ENCODE measurements at places on chromosomes 13 and 19. TPM values are rescaled to one million over a fixed set of nuclear protein-coding genes. Genes with fewer than 3 reads are reported as not detected.

GRCh38 chr19:23436318-23436717, 41.0 kb upstream of the ZNF91 start:
- H3K4me1 ChIP-seq, result no peaks in the 10 kb centered on the region
- H3K27ac ChIP-seq, result no peak overlapping the region
- no peaks in the 10 kb centered on the region for H3K27me3 ChIP-seq
- DNase-seq, result no peak
- no peak overlapping the region for H3K4me3 ChIP-seq

- peaks cover 13% of the 10 kb centered on the region for H3K4me1 ChIP-seq
These were observed at the start of gene MAST1 for GRCh38 chr19:12838182-12838885. TSS of gene MAST1 (plus strand) at chr19:12838515. CDS start at chr19:12838573, 58 bp downstream.

- no peak for DNase-seq
- no peak overlapping the region for H3K4me3 ChIP-seq
- H3K36me3 ChIP-seq, result no peaks in the 10 kb centered on the region
- no peak overlapping the region for H3K27ac ChIP-seq
These were observed 1022.0 kb downstream of the EFNB2 start for GRCh38 chr13:105513448-105513847.

DNA sequence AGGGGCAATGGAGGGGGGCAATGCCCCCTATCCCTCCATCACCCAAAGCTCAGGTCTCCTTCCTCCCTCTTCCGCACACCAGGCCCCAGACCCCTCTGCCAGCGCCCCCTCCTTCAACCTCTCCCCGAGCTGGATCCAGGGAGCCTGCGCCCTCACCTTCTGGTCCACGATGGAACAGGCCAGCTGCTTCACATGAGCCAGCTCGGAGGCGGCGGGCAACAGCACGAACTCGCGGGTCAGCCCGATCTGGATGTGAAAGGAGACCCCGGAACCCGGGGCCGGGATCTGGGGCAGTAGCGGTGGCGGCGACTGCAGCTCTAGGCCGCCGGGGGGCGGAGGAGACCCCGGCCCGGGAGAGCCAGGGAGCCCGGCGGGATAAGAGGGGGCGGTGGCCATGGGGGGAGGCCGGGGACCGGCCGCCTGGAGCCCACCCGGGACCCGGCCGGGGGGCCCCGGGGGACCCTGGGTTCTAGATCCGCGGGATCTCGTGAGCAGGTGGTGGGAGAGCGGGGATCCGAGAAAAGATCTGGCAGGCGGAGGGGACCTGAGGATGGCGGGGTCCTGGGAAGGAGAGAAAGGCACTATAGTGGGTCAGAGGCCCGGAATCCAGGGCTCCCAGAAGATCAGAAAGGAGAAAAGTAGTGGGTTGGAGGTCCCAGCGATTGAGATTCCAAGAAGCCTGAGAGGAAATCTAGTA, 791 bp downstream of the PRKD2 start:
- H3K27ac ChIP-seq, result peak overlapping the region; percentile 98
- peaks cover 19% of the 10 kb centered on the region for H3K36me3 ChIP-seq
- peak overlapping the region; percentile 81 for H3K4me3 ChIP-seq
- H3K27me3 ChIP-seq, result no peaks in the 10 kb centered on the region
- no peak for DNase-seq

- H3K27me3 ChIP-seq, result no peaks in the 10 kb centered on the region
- no peak overlapping the region for H3K4me3 ChIP-seq
- peak; percentile 95 for DNase-seq
- H3K36me3 ChIP-seq, result no peaks in the 10 kb centered on the region
These were observed 2.2 kb upstream of the ZNF665 start for GRCh38 chr19:53195265-53195903.

DNA sequence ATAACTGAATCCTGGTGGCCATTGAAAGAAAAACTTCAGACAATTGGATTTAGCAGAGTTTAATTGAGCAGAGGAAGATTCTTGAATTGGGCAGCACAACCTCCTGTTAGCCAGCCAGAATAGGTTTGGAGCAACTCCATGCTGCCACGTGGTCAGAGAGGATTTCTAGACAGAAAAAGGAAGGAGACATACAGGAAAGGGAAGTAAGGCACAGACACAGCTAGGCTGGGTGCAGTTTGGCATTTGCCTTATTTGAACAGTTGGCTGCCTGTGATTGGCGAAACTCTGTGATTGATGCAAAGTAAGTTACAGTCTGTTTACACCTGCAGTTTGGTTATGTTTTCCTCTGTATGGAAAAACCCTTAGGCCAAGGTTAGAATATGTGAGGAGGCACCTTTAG, 85.8 kb upstream of the SPATA13 start:
- no peaks in the 10 kb centered on the region for H3K36me3 ChIP-seq
- no peaks in the 10 kb centered on the region for H3K27me3 ChIP-seq
- no peak for DNase-seq
- no peak overlapping the region for H3K4me3 ChIP-seq

GRCh38 chr19:42427313-42427712, at the start of gene LIPE:
TSS of gene LIPE (minus strand) at chr19:42427388. CDS start at chr19:42427149, 239 bp downstream.
- H3K27ac ChIP-seq, result no peak within 1 kb of the TSS
- no peak for DNase-seq
- H3K4me1 ChIP-seq, result peaks cover 5% of the 10 kb centered on the region
- H3K36me3 ChIP-seq, result no peaks in the 10 kb centered on the region
- H3K27me3 ChIP-seq, result peaks cover 36% of the 10 kb centered on the region

DNA sequence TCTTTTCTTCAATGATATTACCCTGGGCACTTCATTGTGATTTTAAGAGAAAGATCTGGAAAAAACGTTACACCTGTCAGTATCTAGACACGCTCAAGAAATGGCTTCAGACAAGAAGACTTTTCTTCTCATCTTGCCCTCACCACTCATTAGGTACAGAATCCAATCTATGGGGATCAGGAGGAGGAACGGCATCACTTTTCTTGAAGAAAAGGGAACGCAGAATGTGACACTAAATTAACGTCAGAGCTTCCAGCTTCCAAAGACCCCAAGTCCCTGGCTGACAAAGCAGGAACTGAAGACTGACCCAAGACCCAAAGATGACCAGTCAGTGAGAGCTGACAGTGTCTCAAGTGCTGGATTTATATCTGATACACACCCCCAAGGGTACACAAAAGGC, 48.2 kb downstream of the BRD4 start:
- no peaks in the 10 kb centered on the region for H3K27me3 ChIP-seq
- no peak overlapping the region for H3K4me3 ChIP-seq
- no peak for DNase-seq
- peak overlapping the region; percentile 77 for H3K27ac ChIP-seq
- peaks cover 94% of the 10 kb centered on the region for H3K4me1 ChIP-seq

GRCh38 chr13:104043184-104043583, 977.0 kb upstream of the SLC10A2 start:
- DNase-seq, result no peak
- H3K27me3 ChIP-seq, result no peaks in the 10 kb centered on the region
- no peaks in the 10 kb centered on the region for H3K36me3 ChIP-seq
- no peak overlapping the region for H3K4me3 ChIP-seq

- no peak overlapping the region for H3K4me3 ChIP-seq
- DNase-seq, result no peak
- no peaks in the 10 kb centered on the region for H3K36me3 ChIP-seq
- H3K4me1 ChIP-seq, result no peaks in the 10 kb centered on the region
- no peak overlapping the region for H3K27ac ChIP-seq
- no peaks in the 10 kb centered on the region for H3K27me3 ChIP-seq
These were observed 888.8 kb downstream of the SLITRK6 start for GRCh38 chr13:84910423-84910822.

DNA sequence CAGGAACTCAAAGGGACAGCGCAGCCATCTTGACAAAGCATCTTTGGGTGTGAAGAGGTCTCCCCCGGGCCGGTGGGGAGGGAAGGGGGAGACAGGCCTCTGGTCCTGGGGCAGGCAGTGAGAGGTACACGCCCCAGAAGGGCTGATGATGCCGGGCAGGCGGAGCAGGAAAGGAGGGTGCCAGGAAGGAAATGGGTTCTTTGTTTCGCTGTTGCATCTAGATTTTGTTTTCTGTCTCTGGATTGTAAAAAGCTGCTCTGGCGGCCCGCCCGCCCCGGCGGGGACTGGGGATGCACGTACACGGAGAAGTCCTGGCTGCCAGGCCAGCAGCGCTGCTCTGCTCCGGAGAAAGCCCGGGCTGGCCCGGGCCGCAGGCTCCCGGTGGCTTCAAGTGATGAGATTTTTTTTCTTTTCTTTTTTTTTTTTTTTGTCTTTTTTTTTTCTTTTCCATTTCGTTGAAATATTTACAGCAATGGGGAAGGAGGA, 13.2 kb upstream of the ASF1B start:
- no peaks in the 10 kb centered on the region for H3K27me3 ChIP-seq
- peak overlapping the region; percentile 22 for H3K4me3 ChIP-seq
- H3K4me1 ChIP-seq, result peaks cover 27% of the 10 kb centered on the region
- DNase-seq, result peak; percentile 31
- no peaks in the 10 kb centered on the region for H3K36me3 ChIP-seq

GRCh38 chr13:91046715-91047327, 300.7 kb upstream of the MIR17HG start:
- DNase-seq, result no peak
- no peak overlapping the region for H3K27ac ChIP-seq
- no peaks in the 10 kb centered on the region for H3K27me3 ChIP-seq
- no peak overlapping the region for H3K4me3 ChIP-seq

DNA sequence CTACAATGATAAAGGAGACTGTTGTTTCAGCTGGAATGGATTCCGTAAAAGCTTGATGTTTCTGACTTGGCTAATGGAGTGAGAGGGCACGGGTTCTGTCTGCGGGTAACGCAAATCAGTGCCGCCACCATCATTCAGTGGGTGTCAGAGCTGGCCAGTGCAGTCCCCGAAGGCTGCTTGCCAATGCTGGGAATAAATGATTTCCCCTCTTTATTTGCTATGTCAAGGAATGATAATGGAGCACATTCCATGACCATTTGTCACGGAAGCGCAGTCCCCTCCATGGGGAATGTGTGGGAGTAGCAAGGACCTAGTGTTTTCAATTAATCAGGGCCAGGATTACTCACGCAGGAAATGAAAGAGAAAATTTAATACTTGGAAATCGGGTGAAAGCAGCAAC, 899.3 kb downstream of the UQCRFS1 start:
- no peak for DNase-seq
- no peak overlapping the region for H3K4me3 ChIP-seq
- no peaks in the 10 kb centered on the region for H3K36me3 ChIP-seq
- H3K27ac ChIP-seq, result no peak overlapping the region

DNA sequence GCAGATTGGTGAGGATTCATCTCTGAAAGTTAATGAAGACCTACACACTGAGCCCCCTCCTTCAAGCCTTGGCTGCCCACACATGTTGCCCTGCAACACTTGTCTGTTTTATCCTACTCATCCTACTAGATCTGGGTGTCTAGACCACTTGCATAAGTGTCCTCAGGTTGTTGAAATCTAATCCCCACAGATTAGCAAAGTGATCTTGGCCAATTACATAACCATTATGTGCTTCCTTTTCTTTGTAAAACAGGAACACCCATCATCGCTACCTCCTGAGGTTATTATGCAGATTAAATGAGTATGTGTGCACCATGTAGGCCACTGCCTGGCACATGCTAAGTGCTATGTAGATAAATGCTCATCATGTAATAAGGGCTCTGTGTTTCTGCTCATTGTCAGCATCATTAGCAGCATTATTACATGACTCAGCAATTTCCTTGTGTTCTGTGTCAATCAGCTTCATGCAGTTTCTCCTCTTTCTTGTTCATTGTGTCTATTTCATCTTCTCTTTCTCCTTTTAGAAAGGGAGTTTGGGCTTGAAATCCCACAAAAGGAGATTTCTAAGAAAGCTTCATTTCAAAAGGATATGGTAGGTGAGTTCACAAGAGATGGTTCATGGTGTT, 15.1 kb downstream of the ZNF175 start:
- no peaks in the 10 kb centered on the region for H3K27me3 ChIP-seq
- H3K36me3 ChIP-seq, result peaks cover 92% of the 10 kb centered on the region
- no peak overlapping the region for H3K4me3 ChIP-seq
- H3K27ac ChIP-seq, result no peak overlapping the region
- no peak for DNase-seq

DNA sequence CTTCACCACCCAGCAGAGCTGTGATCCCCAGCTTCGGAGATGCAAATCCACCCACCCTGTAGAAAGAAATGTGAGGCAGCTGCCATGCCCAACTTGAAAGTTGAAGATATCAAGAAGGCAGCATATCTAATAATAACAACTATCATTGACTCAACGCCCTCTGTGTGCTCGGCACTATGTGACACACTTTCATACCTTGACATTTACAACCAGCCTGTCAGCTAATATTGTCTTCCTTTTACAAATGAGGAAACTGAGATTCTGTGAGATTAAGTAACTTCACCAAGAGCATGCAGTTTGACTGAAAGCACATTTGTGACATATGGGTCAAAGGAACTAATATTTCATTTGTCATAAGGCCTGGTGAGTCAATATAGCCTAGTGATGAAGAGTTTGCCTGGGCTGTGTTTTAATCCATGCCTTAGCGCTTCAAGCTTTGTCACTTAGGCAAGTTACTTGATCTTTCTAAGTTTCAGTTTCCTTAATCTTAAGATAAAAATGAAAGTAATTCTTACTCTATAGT, 137.0 kb downstream of the FLT1 start:
- DNase-seq, result no peak
- no peaks in the 10 kb centered on the region for H3K36me3 ChIP-seq
- H3K4me1 ChIP-seq, result no peaks in the 10 kb centered on the region
- no peak overlapping the region for H3K27ac ChIP-seq
- no peaks in the 10 kb centered on the region for H3K27me3 ChIP-seq

GRCh38 chr13:88074794-88075510, 403.8 kb downstream of the SLITRK5 start:
- no peaks in the 10 kb centered on the region for H3K36me3 ChIP-seq
- H3K4me3 ChIP-seq, result no peak overlapping the region
- no peak for DNase-seq
- H3K27ac ChIP-seq, result no peak overlapping the region
- no peaks in the 10 kb centered on the region for H3K4me1 ChIP-seq

GRCh38 chr19:28963486-28964250, 249.3 kb downstream of the UQCRFS1 start:
- DNase-seq, result no peak
- H3K27ac ChIP-seq, result no peak overlapping the region
- no peaks in the 10 kb centered on the region for H3K27me3 ChIP-seq
- H3K4me1 ChIP-seq, result no peaks in the 10 kb centered on the region

Gene GATAD2A
- 39.3 TPM for total RNA-seq

Gene HCST
- 19.0 TPM for total RNA-seq

Gene KLK14
- not detected for total RNA-seq

Gene SIGLEC9
- 5.5 TPM for total RNA-seq

Gene MEIOSIN
- total RNA-seq, result not detected

Gene PEAK3
- 3.7 TPM for total RNA-seq

Gene CEACAM3
- total RNA-seq, result not detected

Gene PLVAP
- 21.8 TPM for total RNA-seq

Gene LENG9
- total RNA-seq, result 9.2 TPM

Gene SIGLEC7
- 7.5 TPM for total RNA-seq
